ENCODE measurements at places on chromosomes 7 and 10.

DNA sequence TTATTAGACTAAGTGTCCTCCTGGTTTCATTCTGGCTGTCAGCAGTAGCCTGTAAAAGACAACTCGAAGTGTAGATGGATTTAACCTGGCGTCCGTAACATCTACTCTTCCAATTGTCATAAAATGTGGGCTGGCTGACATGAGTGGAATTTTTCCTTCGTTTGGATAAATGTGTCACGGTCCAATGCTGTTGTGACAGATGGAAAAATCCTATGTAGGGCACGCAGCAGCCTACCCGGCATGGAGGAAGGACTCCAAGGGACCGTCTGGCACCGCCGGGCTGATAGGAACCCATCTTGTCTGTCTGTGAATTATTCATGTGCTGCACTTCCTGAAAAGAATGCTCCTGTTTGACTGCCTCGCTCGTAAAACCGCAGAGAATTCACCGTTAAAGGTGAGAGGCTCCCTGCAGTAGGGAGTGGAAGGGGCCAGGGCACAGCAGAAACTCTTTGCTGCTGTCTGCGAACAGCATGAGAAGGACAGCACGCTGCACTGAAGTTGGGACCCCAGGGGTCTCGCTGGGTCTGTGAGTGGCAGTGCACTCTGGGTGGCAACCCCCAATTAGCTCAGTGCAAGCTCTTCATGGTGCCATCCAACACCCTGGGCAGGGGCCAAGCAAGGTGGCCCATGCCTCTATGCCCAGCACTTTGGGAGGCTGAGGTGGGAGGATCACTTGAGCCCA lies 1.6 kb upstream of the ORAI2 start:
- no peak for DNase-seq
- H3K4me3 ChIP-seq = peak overlapping the region; percentile 75
- H3K27me3 ChIP-seq = no peaks in the 10 kb centered on the region
- H3K27ac ChIP-seq = peak overlapping the region; percentile 70
- peaks cover 4% of the 10 kb centered on the region for H3K36me3 ChIP-seq
- H3K4me1 ChIP-seq = peaks cover 29% of the 10 kb centered on the region

DNA sequence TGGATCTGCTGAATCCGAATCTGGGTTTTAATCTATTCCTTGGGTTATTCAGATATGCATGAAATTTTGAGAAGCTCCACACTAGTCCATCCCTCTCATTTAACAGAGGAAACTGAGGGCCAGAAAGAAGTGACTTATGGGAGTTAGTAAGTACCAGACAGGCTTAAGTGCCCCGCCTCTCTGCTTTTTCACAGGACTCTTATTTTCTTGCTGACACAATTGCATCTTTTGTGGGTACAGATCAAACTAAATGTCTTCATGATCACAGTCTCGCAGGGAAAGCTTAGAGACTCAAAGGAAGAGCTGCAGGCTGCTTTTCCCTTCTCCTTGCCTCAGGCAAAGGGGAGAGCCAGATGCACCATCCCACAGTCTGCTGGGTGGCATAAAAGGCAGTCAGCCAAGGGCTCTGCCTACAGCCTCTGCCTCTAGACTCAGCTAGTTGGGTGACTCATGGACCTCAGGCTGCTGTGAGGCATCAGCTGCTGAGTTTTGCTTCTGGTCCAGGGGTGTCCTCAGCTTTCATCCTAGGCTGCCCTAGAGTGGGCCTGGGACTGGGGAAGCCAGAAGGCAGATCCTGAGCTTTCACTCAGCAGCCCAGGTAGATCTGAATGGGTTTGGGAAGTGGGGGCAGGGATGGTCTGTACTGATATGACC lies 11.6 kb downstream of the GOLGA7B start:
- H3K4me1 ChIP-seq = peaks cover 26% of the 10 kb centered on the region
- H3K27ac ChIP-seq = no peak overlapping the region
- no peak overlapping the region for H3K4me3 ChIP-seq
- no peaks in the 10 kb centered on the region for H3K27me3 ChIP-seq
- no peak for DNase-seq

DNA sequence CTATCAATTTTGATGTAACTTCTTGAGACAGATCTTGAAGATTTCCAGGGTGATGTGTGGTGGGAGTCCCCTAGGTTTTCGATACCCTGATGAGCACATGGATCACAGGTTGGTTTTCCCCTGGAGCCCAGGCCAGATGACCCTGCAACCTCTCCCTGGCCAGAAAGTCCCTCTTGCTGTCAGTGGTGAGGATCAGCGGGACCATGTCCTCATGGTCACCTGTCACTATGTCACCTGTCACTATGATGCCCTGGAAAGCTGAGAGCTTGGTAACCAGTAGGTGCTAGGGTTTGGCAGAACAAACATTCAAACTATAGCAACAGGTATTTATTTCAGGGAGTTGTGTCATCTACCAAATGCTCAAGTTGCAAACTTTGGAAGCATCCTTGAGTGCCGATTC lies 197.9 kb downstream of the ARHGAP12 start:
- H3K36me3 ChIP-seq = peaks cover 30% of the 10 kb centered on the region
- no peak overlapping the region for H3K27ac ChIP-seq
- H3K4me3 ChIP-seq = no peak overlapping the region

GRCh38 chr10:43263551-43264343 lies 3.1 kb downstream of the RASGEF1A start:
- H3K27ac ChIP-seq = no peak overlapping the region
- peak; percentile 31 for DNase-seq
- H3K4me3 ChIP-seq = no peak overlapping the region
- H3K4me1 ChIP-seq = peaks cover 7% of the 10 kb centered on the region

GRCh38 chr7:107122486-107122911 lies 46.3 kb upstream of the HBP1 start:
- DNase-seq = no peak
- no peaks in the 10 kb centered on the region for H3K27me3 ChIP-seq
- H3K36me3 ChIP-seq = no peaks in the 10 kb centered on the region
- no peak overlapping the region for H3K27ac ChIP-seq
- H3K4me3 ChIP-seq = no peak overlapping the region
- H3K4me1 ChIP-seq = peaks cover 26% of the 10 kb centered on the region

- H3K27ac ChIP-seq = no peak overlapping the region
- H3K27me3 ChIP-seq = no peaks in the 10 kb centered on the region
- no peak overlapping the region for H3K4me3 ChIP-seq
- peaks cover 2% of the 10 kb centered on the region for H3K4me1 ChIP-seq
- DNase-seq = no peak
- H3K36me3 ChIP-seq = peaks cover 8% of the 10 kb centered on the region
Measured at GRCh38 chr10:72904806-72905205, 11.3 kb downstream of the OIT3 start.

DNA sequence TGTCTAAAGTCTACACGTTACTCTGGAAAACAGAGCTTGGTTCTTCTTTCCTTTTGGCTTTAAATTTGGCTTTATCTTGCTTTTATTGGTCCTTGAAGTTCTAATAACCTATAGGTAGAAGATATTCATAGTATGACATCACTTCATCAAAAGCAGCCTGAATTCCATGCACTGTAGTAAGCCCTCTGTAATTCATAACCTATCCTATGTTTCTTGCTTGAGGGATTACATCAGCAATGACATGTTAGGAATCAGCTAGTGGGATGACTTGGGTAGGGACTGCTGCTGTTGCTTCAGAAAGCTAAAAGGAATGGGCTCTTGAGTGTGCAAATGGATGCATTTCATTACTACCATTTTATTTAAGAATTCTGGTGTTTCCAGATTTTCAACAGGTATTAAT lies 184.9 kb downstream of the PTEN start:
- H3K27me3 ChIP-seq = no peaks in the 10 kb centered on the region
- H3K4me1 ChIP-seq = peaks cover 29% of the 10 kb centered on the region
- no peak overlapping the region for H3K27ac ChIP-seq

GRCh38 chr7:41298409-41298808 lies 404.5 kb downstream of the INHBA start:
- H3K36me3 ChIP-seq = no peaks in the 10 kb centered on the region
- no peaks in the 10 kb centered on the region for H3K27me3 ChIP-seq
- DNase-seq = no peak
- H3K4me1 ChIP-seq = no peaks in the 10 kb centered on the region
- no peak overlapping the region for H3K27ac ChIP-seq
- no peak overlapping the region for H3K4me3 ChIP-seq

- H3K27me3 ChIP-seq = peaks cover 2% of the 10 kb centered on the region
- no peak for DNase-seq
- peaks cover 8% of the 10 kb centered on the region for H3K4me1 ChIP-seq
- H3K4me3 ChIP-seq = no peak overlapping the region
- no peak overlapping the region for H3K27ac ChIP-seq
Measured at GRCh38 chr7:149469806-149470205, 8.9 kb upstream of the ZNF777 start.

DNA sequence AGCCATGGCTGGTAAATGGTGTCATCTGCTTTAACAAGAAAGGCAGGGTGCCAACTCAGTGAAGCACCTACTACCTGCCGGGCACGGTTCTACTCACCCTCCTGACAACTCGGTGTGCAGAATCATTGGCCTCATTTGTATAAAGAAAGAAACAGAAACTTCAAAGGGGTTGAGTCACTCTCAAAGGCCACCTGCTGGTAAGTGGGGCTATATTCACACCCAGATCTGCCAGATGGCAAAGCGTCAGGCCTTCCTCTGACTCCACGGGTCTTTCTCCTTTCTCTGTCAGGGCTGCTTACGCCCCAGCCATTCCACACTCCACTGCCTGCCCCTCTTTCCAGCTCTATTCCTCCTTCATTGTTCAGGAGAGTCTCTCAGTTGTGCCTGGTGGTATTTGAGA lies 309.2 kb downstream of the GFRA1 start:
- H3K4me1 ChIP-seq = peaks cover 14% of the 10 kb centered on the region
- no peak overlapping the region for H3K27ac ChIP-seq
- H3K27me3 ChIP-seq = no peaks in the 10 kb centered on the region

DNA sequence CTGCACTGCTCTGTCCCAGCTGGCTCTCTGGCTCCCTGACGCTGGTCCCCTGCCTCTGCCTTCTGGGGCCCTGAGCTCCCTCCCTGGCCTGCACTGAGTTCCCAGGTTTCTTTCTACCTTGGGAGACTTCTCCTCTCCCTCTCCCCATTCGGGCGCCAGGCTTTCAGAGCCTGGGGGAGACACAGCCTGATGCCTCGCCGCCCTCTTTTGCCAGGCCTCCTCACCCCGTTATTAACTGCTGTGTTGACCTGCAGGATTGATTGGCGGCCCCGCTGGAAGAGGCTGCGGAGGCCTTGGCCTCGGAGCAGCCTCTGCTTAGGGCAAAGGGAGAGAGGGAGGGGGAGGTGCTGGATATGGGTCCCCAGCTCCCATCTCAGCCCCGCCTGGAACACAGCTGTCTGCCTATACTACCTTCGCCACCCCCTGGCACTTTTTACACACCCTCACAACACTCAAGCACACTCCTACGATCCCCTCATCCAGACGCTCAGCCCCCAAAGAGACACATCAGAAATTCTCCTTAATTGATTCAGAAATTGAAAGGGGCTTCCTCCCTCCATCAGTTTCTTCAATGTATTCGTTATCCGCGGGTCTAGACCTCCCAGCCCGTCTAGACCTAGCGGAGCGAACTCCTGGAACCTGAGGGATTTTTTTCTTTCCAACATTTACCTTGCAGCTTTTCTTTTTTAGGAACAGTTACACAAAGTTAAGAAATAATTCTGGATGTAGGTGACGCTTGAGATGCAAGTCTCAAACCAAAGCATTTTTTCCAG lies 7.1 kb upstream of the PAX2 start:
- DNase-seq = no peak
- H3K4me1 ChIP-seq = peaks cover 71% of the 10 kb centered on the region

- no peaks in the 10 kb centered on the region for H3K27me3 ChIP-seq
- H3K36me3 ChIP-seq = no peaks in the 10 kb centered on the region
- no peak overlapping the region for H3K4me3 ChIP-seq
- DNase-seq = no peak
- peaks cover 36% of the 10 kb centered on the region for H3K4me1 ChIP-seq
Measured at GRCh38 chr7:16918288-16918895, 36.6 kb upstream of the AGR3 start.

DNA sequence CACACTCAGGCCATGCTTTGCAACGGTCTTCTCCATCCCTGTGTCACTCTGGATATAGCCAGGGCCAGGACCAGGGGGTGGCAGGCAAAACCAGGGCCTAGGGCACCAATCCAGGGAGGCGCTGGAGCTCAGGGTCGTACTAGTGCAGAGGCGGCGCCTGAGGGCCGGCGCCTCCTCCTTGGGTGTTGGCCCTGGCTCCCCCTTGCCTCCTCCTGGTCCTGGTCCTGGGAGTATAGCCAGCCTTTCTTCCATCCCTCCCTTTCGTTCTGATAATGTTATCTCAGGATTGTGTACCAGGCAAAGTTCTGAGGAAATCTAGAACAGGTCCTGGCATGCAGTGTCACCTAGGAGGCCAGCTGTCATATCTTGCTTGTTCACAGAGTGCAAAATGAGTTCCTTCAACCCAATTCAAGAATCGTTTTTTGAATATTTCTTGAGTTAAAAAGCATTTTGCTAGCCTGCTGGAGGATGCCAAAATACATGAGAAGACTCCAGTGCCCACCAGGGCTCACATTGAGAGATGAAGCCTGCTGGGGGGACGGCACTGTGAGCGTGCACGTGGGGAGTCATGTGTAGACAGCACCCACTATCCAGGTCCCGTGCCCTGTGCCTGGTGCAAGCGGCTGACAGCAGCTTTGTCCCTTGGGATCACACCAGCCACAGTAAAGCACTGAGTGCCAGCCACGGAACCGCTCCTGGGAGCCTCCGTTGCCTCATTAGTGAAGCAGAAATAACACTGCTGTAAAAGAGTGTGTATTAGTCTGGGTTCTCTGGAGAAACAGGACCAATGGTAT lies 106.9 kb upstream of the C7orf33 start:
- H3K4me3 ChIP-seq = no peak overlapping the region
- no peaks in the 10 kb centered on the region for H3K36me3 ChIP-seq
- no peaks in the 10 kb centered on the region for H3K27me3 ChIP-seq

GRCh38 chr7:151768805-151769187 lies 108.1 kb downstream of the PRKAG2 start:
- H3K4me3 ChIP-seq = no peak overlapping the region
- H3K4me1 ChIP-seq = no peaks in the 10 kb centered on the region
- H3K36me3 ChIP-seq = no peaks in the 10 kb centered on the region
- no peak for DNase-seq

GRCh38 chr10:64080071-64080470 lies 558.9 kb downstream of the REEP3 start:
- peaks cover 24% of the 10 kb centered on the region for H3K27me3 ChIP-seq
- no peak overlapping the region for H3K4me3 ChIP-seq
- no peak for DNase-seq
- H3K4me1 ChIP-seq = peaks cover 15% of the 10 kb centered on the region
- no peak overlapping the region for H3K27ac ChIP-seq
- no peaks in the 10 kb centered on the region for H3K36me3 ChIP-seq

GRCh38 chr7:70598976-70599375 lies 533.0 kb upstream of the GALNT17 start:
- DNase-seq = no peak
- peaks cover 12% of the 10 kb centered on the region for H3K36me3 ChIP-seq
- H3K27me3 ChIP-seq = peaks cover 61% of the 10 kb centered on the region

DNA sequence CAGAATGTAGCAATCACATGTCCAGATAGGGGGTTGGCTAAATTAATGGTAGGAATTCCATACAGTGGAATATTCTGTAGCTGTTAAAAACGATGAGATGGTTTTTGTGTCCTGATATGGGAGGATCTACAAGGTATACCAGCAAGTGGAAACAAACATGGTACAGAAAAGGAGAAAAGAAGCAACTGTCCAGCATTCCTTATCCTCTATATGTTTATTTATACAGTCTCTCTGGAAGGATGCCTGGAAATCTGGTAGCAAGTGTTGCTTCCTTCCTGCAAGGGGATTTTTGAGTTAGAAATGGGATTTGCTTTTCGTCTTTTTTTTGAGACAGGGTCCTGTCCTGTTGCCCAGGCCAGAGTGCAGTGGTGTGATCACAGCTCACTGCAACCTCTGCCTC lies 19.3 kb downstream of the IL15RA start:
- no peaks in the 10 kb centered on the region for H3K27me3 ChIP-seq
- DNase-seq = no peak

GRCh38 chr7:1248143-1248915 lies 15.7 kb downstream of the UNCX start:
- 0 out of 2 replicates have a peak, but pooled peaks cover 3% of the 10 kb centered on the region for H3K36me3 ChIP-seq
- peak; percentile 65 for DNase-seq
- peaks cover 23% of the 10 kb centered on the region for H3K4me1 ChIP-seq
- no peak overlapping the region for H3K27ac ChIP-seq

Measured in WTC11 (cell line).